ENCODE measurements at places on chromosomes 3 and 15.

DNA sequence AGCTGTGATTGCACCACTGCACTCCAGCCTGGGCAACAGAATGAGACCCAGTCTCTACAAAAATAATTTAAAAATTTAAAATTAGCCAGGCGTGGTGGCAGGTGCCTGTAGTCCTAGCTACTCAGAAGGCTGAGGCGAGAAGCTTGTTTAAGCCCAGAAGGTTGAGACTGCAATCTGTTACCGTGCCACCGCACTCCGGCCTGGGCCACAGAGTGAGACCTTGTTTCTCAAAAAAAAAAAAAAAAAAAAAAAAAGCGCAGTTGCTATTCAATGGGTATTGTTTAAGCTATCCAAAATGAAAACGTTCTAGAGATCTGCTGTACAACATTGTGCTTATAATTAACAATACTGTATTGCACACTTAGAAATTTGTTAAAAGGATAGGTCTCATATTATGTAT lies 24.0 kb downstream of the ZNF148 start:
- DNase-seq, result no peak

GRCh38 chr15:73979636-73980035 lies 12.5 kb downstream of the STOML1 start:
- DNase-seq, result no peak

- DNase-seq, result no peak
Observed at GRCh38 chr3:130950124-130950523, 56.2 kb downstream of the ATP2C1 start.

DNA sequence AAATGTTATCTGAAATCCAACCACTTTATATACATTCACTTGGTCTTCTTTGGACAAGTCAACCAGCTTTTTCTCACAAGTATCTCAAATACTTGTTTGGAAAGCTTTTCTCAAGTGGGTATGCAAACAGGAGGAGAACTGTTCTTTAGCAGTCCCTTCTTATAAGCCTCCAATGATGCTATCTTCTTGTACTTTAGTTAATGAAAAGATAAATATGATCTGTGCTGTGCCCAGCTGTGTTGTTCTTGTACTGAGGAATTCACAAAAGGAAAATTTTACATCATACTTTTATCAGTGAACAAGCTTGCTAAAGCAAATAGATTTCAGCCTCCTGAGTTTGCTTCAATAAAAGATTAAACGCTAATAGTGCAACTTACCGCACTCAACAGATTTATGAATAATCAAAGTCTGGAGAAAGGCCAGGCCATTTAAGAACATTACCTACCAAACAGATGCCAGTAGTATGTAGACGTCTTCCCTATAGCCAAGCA lies 395.2 kb downstream of the MECOM start:
- DNase-seq, result no peak

- no peak for DNase-seq
Observed at GRCh38 chr3:141255846-141256261, 24.2 kb downstream of the PXYLP1 start.

DNA sequence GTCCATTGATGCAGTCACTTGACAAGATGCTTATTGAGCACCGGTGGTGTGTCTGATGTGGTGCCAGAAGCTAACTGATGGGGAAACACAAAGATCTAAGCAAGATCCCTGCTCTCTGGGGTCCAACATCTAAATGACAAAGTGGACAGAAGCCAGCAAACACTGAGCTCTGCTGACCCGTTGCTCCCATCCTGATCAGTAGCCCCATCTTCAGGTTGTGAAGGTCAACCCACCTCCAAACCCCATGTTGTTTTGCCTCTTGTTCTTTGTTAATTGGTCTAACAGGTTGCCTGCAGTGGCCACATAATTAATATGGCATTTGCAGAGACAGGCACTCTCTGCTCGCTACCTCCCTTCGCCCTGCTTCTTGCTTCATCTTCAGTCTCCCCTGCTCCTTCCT lies 21.5 kb upstream of the GLCE start:
- no peak for DNase-seq

GRCh38 chr15:99502661-99503060 lies 63.1 kb upstream of the MEF2A start:
- DNase-seq, result no peak

- no peak for DNase-seq
Observed at GRCh38 chr3:117454254-117454653, 744.7 kb downstream of the TUSC7 start.

DNA sequence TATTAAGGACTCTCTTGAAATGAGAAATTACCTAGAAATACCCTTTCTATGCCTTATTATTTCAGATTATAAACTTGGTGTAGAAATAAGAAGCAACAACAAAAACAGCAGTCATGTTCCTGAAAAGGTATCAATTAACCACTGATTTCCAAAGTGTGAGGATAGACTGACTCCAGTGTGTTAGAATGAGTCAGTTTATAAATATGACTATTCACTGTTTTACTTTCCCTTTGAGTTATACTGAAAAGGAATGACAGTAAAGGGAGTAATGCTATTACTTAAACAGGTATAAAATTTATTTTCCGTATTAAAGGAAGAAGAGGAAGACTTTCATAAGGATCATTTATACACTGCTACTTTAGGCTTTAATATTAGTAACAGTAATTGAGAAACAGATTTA lies 12.9 kb downstream of the GMNC start:
- no peak for DNase-seq
